Esophagus squamous epithelium (tissue), 5 donors: ENCODE measurements at places on chromosomes 5 and 9.

GRCh38 chr5:31630931-31631330 lies 8.0 kb upstream of the PDZD2 start:
- no peak for DNase-seq

DNA sequence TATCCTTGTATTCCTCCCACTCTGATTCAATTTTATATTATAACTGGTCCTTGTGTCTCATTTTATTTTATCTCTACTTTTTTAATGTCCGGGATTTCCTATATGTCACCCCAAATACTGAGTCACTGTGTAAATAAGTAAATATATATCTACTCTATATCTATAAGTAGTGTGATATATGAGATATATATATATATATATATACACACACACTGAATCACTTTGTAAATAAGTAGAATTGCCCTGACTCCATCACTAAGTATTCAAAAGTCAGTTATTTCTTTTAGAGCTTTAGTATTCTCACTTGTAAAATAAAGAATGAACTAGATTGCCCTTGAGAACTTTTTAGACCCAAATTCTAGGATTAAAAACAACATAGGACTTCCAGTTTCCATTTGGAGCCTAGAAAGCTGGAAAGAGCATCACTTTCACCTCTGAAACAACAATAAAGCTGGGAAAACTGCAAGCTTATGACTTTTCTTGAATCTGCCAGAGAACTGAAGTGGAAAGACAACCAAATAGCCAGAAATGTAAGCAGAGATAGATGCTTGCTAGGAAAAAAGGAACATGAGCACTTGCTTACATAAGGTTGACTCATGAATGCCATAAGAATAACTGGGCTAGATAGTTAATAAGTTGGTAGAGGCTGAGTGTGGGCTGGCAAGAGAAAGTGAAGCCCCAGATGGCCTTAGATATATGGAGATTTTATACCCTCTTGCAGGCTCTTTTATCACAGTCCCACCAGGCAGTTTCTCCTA lies 171.1 kb upstream of the TLX3 start:
- no peak for DNase-seq

DNA sequence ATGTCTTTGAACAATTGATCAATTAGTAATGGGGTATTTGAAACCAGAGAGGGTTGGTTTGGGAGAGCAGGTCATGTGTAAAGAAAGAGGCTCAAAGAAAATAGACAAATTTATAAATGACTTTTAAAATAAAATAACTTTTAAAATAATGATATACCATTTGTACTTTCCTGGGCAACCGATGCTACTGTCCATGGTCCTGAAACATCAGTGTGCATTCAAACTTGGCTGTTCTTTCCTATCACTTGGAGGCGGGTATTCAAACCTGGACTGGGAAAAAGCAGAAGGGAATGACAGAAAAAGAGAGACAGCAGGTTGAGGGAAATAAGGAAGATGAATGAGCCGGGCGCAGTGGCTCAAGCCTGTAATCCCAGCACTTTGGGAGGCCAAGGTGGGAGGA lies 1446.4 kb upstream of the WWC1 start:
- DNase-seq = no peak

- DNase-seq = no peak
Observed at GRCh38 chr5:76546497-76547102, 76.6 kb downstream of the F2RL2 start.

DNA sequence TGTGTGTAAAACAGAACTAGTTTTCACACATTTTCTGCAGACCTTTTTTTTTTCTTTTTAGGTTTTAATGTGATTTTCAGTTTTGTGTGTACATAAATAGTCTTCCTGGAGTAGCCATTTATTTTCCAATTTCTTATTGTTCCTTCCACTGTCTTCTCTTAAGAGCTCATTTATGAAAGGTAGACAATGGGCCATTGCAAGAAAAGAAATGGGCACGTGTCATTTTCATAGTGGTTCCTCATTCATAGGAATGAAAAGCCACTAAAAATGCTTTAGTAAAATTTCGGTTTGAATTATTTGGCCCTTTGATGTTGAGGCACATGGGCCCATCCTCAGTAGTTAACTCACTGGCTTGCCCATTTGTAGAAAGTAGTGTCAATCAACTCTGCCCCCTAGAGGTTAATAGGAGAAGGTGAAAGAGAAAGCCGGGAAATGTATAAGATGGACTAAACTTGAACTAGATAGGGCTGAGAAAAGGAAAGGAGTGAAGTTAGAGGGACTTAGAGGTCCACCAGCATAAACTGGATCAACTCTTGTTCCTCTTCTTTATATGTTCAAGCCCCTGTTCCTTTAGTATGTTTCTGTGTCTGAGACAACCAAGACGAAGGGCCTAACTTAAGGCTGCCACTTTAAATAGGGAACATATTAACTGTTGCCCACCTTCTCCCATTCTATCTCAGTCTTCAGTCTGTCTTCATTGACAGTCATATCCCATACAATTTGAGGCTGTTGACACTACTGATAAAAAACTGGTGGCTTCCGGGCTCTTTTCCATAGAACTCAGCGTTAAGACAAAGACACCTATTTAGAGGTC lies 72.6 kb downstream of the SMARCA2 start:
- DNase-seq = no peak

GRCh38 chr5:83219495-83219894 lies 142.1 kb downstream of the XRCC4 start:
- no peak for DNase-seq

GRCh38 chr5:81353189-81353588 lies 40.7 kb downstream of the ACOT12 start:
- DNase-seq = no peak

GRCh38 chr9:94277885-94278536 lies 18.9 kb downstream of the ZNF169 start:
- no peak for DNase-seq

GRCh38 chr9:132939169-132939568 lies 5.2 kb downstream of the TSC1 start:
- no peak for DNase-seq

GRCh38 chr9:86201474-86202337 lies 57.8 kb downstream of the C9orf153 start:
- no peak for DNase-seq

GRCh38 chr5:148902478-148902877 lies 76.1 kb downstream of the ADRB2 start:
- DNase-seq = no peak

- DNase-seq = no peak
Observed at GRCh38 chr9:92960561-92961290, 13.4 kb downstream of the FGD3 start.

GRCh38 chr9:71363286-71363961 lies 242.0 kb upstream of the TRPM3 start:
- DNase-seq = no peak

GRCh38 chr9:112582371-112583262 lies 96.0 kb downstream of the KIAA1958 start:
- no peak for DNase-seq

DNA sequence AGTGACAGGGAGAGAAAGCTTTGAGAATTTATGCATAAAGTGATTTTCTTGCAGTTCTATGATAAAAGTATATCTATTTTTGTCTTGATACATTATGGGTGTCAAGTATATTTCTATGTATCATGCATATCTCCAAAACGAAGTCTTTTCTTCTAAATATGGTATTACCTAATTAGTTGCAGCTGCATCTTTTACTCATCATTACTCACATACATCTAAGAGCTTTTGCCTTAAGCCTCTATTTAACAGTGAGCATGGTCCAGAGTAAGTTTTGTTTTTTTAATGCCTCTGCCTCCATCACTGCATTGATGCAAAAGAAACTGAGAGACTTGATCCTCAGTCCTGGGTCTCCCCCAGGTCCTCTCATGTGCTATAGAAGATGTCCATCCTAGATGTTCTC lies 40.0 kb upstream of the SMC5 start:
- DNase-seq = no peak

GRCh38 chr5:392431-392988 lies 50.5 kb upstream of the EXOC3 start:
- DNase-seq = no peak

- DNase-seq = no peak
Observed at GRCh38 chr5:35341189-35341588, 110.9 kb upstream of the PRLR start.

- no peak for DNase-seq
Observed at GRCh38 chr9:126973651-126974529, 59.3 kb downstream of the RALGPS1 start.

DNA sequence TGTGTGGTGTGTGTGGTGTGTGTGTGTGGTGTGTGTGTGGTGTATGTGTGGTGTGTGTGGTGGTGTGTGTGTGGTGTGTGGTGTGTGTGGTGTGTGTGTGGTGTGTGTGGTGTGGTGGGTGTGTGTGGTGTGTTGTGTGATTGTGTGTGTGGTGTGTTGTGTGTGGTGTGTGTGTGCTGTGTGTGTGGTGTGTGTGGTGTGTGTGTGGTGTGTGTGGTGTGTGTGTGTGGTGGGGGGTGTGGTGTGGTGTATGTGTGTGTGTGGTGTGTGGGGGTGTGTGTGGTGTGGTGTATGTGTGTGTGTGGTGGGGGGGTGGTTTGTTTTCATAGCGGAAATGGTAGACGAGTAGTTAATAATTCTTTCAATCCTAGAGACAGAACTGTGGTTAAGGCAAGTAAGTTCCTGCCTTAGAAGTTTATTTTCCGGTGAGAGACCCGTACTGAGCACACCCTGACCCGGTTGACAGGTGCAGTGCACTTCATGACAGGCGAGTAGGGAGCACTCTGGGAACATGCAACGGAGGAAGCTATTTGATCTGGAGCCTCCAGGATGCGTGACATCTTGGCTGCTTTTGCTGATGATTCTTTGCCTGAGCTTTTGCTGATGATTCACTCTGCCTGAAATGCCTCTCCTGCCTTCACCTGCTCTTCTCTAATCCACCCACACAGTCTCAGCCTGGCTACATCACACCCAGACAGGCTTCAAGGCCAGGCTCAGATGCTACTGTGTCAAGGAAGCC lies 21.7 kb upstream of the FAT2 start:
- no peak for DNase-seq

DNA sequence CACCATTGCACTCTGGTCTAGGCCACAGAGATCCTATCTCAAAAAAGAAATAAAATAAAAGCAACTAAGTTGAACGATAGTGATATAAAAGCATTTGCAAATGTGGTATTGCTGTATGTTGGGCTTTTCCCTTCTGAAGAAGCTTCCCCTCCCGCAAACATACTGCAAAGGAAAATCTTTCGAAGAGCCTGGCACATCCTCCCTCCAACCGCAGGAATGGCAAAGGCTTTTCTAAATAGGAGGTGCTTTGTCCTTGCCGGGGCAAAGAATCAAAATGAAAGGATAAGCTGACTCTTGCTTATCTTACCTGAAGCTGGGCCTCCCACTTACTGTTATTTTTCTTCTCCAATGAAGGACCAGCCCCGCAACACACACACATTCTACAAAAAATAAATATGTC lies 45.8 kb downstream of the SERINC5 start:
- DNase-seq = no peak

- no peak for DNase-seq
Observed at GRCh38 chr5:159777049-159777660, 139.1 kb upstream of the ADRA1B start.

DNA sequence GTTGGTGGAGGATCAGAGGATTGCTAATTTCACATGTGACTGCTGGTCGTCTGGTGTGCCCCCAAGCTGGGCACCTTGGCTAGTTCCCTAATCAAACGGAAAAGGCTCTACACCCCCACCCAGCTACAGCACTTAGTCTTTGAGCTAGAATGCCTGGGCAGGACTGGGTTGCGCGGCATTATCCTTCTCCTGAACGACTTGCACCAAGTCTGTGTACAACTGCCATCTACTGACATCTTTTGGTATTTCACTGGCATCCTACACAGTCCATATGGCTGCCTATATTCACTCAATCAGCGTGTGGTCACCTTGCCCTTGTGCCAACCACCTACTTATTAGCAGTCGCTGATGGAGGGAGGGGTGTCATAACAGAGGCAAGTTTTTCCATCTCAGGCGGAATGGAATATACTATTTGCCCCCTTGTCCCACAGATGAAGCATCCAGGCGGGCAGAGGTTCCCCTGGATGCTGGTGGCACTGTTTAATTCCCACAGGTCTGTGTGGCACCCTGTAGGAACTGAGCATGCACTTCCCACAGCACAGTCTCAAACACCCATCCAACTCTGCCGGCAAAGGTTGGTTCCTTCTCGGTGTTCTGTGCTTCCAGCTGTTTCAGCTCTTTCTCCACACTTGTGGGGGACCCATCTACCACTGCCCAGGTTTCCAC lies 150.1 kb downstream of the OSTF1 start:
- DNase-seq = no peak
